ENCODE measurements at places on chromosomes 3 and 15.
A peak's percentile ranks its signal among the peaks of the same experiment; 100 is the strongest.

GRCh38 chr15:56454836-56455235 lies 10.1 kb downstream of the MNS1 start:
- no peak for DNase-seq

DNA sequence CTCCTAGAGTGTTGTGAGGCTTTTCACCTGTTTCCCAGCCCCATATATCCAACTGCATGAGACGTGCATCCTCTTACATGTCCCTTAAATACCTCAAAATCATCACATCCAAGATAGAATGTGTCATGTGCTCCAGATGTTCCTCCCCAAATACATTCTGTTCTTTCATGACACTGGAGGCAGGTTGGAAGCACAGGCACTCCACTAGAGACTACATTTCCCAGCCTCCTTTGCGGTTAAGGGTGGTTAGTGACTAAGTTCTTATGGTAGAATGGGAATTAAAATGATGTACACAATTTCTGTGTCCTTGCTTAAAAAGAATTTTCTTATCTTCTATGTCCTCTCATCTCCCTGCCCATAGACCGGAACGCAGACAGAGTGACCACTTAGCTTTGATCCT lies 34.3 kb downstream of the TMEM40 start:
- DNase-seq, result no peak

DNA sequence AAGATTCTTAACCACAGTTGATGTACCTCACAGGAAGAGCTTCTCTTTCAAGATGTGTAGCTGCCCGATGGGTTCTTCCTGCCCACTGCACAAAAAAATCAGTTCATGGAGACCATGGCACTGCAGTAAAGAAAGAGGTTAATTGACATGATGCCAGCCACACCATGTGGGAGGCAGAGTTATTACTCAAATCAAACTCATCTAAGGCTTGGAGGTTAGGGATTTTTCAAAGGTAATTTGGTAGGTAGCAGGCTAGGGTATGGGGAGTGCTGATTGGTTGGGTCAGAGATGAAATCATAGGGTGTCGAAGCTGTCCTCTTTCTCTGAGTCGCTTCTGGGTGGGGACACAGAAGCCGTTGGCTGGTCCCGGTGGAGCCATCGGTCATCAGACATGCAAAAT lies 57.4 kb upstream of the BDH1 start:
- no peak for DNase-seq

DNA sequence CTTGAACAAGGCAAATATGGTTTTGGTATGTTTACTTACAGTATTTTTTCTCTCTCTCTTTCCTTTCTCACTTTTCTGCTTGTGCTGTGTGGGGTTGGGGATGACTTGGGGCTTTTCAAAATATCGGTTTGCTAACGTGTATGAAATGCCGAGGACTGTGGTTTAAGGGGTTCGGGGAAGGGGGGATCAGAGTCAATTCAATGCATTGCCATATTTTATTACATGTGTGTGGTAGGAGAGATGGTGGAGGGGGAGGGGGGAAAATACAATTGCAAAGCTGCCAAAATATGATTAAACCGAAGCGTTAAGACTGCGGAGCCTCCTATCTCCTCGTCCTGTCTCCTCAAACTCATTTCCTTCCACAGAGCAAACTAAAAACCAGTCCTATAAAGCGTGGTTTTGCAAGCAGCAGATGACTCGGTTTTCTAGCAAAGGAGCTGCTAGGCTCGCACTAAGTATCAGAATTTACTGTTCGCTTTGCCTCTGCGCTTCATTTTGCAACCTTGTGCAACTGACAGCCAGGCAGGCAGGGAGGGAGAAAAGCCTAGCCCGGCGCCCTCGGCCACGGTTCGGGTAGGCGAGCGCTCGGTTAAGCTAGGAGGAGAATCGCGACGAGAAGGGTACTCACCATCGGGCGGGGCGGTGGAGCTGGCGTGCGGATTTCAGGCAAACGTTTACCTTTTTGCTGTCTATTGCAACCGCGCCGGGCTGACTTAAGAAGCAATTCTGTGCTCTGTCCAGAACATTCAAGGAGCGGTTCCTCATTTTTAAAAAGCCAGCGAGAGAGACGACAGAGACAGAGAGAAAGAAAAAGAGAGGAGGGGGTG lies 4.0 kb upstream of the NR2F2 start:
- DNase-seq, result peak; percentile 31

DNA sequence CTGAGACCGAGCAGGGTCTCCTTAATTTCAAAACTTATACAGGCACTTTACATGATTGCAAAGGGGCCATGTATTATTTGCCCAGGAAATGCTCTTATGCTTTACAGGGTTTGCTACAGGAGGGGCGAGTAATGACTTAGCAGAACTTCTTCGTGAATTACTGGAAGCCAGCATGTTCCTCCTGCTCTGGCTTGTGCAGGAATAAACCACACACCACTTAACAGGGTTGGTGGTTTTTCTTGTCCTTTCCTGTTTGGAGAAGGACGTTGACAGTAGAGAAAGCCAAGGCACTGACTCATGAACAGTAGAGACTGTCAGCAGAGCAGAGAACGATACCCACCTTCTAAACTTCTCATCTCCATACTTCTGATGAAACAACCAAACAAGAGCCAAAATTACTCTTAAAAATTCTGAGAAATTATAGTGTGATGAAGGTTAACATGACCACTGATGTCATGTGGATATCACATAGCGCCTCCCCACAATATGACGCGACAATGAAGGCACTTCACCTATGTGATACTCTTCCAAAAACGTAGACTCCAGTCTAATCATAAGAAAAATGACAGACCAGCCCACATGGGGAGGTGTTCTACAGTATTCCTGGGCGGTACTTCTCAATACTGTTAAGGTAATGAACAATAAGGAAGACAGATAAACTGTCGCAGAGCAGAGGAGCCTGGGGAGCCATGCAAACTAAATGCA lies 24.7 kb upstream of the MCTP2 start:
- DNase-seq, result no peak

- no peak for DNase-seq
Observed at GRCh38 chr15:82132742-82133141, 86.9 kb upstream of the MEX3B start.

DNA sequence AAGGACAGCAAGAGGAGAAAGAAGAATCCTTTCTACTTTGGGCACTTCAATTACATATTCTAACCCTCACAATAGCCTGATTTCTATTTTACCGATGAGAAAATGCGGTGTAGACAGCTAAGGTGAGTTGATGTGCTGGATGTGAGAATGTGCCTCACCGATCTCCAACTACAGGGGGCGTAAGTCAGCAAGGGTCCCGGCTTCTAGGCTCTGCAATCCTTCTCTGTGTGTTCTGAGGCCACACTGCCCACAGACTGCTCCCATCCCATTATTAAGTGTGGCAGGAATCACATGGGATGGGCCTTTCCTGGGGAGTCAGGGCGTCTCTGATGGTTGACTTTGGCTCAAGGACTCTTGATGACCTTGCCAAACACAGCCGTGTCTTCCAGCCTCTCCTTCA lies 23.6 kb upstream of the RPL35A start:
- DNase-seq, result no peak

DNA sequence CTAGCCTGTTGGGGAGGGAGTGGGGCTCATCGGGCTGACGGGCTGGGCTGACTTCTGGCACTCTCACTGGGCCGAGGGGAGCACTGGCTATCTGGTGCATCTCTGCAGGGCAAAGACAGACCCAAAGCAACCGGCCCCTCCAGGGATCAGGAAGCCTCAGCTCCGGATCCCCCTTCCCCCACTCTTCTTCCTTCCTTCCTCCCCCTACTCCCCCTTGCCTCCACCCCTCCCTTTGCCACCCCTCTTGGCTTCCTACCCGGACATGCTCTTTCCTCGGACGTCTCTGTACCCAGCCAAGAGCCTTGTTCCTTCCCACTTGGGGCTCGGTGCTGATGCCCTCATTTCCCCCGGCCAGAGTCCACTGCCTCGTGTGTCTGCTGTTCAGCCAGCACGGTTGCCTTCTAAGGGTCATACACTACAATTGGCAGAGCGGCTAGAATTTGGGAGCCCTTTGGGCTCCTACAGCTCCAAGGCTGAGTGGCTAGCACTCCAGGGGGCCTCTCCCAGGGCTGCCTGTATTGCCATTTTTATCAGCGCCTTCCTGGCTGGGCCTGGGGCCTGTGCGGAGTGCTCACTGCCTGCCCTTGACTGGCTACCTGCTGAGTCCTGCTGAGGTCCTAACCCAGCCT lies 10.9 kb downstream of the SEMA3F start:
- DNase-seq, result no peak

- DNase-seq, result no peak
Observed at GRCh38 chr3:196177567-196177966, 33.6 kb downstream of the ZDHHC19 start.

DNA sequence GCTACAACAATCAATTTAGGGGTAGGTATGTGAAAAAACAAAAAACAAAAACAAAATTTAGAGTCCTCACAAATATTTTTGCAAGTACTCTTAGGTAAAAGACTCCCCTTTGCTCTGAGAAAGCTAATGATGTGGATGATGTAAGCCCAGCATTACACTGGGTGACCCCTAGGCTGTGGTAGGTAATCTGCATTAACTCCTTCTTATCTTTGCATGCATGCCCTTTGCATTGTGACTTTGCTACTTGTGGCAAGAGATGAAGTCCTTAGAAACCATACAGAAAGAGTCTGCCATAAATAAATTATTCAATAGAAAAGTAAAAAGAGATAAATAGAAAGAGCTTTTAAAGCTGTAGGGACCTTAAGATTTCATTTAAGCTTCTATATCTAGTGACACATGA lies 159.7 kb upstream of the MBNL1 start:
- DNase-seq, result no peak

DNA sequence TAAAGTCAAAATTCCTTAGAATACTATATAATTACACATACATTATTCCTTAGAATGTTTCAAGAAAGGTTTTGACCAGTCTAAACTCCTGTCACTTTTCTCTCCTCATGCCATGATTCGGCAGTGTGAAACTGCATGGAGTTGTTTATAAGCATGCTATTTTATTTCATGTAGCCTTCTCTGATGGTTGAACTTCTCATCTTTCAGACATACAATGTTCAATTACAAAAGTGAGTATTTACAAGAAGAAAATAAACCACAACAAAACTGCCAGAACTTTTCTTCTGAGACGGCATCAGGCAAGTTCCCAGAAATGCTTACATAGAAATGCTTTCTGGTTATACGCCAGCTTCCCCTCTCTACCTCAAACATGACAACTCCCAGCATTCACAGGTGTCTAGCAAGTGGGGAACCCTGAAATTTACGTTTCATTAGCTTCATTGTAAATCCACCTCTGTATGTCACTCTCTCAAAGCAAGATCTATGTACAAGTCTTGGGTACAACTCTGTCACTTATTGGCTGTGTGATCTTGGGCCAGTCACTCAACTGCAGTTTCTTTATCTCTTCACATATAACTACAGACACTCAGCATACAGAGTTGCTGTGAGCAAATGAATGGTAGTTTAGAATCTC lies 42.7 kb downstream of the HDGFL3 start:
- DNase-seq, result no peak

GRCh38 chr3:194871864-194872668 lies 186.4 kb downstream of the FAM43A start:
- DNase-seq, result no peak

GRCh38 chr15:69979783-69980182 lies 117.9 kb downstream of the TLE3 start:
- DNase-seq, result no peak

GRCh38 chr15:30885814-30886213 lies 17.9 kb upstream of the FAN1 start:
- DNase-seq, result no peak

DNA sequence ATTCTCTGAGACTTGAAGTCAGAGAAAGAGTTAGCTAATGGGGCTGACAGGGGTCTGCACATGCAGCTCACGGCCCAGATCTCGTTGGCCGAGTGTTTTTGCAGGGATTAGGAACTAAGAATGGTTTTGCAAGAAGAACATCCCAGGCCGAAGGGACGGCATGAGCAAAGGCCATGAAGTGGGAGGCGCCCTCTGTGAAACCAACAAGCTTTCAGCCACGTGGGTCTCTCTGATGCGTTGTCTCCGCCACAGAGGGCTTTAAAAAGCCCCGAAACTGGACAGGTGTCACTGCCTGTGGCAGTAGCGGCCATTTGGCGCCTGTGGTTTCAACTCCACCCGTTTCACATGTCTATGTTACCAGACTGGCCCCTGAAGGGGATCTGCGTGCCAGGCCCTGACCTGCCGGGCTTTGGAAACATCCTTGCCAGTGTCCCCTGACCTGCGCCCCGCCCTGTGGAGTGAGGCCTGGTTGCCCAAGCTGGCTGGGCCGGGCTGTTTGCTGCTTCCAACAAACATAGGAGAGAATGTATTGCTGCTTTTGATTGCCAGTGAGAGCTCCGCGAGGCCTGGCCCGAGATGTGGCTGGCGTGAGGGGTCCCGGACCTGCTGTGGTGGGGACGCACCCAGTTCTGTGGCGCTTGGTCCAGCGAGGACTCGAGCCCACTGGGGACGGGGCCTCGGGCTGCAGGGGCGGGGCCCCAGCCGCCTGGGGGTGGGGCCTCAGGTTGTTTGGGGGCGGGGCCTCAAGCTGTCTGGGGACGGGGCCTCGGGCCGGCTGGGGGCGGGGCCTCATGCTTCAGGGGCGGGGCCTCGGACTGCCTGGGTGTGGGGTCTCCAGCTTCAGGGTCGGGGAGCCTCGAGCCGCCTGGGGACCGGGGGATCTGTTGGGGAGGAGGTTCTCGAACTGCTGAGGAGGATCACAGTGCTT lies 30.4 kb downstream of the GOLGA6L2 start:
- DNase-seq, result no peak

DNA sequence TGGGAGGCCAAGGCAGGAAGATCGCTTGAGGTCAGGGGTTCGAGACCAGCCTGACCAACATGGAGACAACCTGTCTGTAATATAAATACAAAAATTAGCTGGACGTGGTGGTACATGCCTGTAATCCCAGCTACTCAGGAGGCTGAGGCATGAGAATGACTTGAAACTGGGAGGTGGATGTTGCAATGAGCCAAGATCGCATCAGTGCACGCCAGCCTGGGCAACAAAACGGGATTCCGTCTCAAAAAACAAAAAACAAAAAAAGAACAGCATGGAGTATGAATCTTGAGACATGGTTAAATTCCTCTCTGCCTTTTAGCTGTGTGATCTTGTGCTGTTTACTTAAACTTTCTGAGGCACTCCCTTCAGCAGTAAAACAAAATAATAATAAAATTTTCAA lies 244.9 kb downstream of the FGF12 start:
- DNase-seq, result no peak

GRCh38 chr3:127682561-127682960 lies 9.8 kb downstream of the ABTB1 start:
- DNase-seq, result no peak

GRCh38 chr3:138051947-138052802 lies 42.2 kb downstream of the CLDN18 start:
- peak; percentile 20 for DNase-seq

- DNase-seq, result no peak
Observed at GRCh38 chr3:187725224-187725623, 20.0 kb downstream of the BCL6 start.

GRCh38 chr15:48683991-48684765 lies 38.7 kb upstream of the FBN1 start:
- no peak for DNase-seq

Measured in NCI-H510A treated with DMSO at 0.1 percent for 48 hours (cell line).